ENCODE measurements at places on chromosomes 4 and X.

DNA sequence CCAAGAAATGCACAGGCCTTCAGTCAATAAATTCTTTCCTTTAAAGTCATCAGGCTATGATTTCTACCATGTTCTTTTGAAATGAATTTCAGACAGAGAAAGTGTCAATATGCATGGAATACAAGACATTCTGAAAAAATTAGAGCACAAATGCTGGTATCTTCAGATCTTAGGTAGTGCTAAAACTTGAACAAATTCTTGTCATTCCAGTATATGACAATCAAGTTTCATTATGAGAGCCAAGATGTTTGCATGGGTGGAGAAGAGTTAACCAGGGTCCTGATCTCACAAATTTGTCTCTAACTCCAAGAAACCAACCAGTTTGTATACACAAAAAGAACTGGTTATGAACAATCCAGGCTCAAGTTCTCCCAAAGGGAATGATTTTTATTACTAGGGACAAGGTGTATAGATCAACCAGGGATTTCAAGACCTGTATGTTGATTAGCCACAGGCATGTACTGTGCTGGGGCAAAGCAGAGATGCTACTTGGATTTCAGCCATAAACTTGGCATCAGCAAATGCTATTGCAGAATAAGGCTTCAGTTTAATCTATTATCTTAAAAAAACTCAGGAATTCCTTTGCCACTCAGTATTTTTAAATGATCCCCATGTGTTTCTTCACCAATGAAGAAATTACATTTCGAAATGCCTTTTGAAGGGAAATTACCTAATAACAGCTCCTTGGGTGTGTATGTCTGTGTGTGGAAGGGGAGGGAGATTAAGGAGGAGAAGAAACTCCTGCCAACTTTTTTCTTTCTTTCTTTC is 69.7 kb downstream of the FANCB start:
- no peak for DNase-seq

DNA sequence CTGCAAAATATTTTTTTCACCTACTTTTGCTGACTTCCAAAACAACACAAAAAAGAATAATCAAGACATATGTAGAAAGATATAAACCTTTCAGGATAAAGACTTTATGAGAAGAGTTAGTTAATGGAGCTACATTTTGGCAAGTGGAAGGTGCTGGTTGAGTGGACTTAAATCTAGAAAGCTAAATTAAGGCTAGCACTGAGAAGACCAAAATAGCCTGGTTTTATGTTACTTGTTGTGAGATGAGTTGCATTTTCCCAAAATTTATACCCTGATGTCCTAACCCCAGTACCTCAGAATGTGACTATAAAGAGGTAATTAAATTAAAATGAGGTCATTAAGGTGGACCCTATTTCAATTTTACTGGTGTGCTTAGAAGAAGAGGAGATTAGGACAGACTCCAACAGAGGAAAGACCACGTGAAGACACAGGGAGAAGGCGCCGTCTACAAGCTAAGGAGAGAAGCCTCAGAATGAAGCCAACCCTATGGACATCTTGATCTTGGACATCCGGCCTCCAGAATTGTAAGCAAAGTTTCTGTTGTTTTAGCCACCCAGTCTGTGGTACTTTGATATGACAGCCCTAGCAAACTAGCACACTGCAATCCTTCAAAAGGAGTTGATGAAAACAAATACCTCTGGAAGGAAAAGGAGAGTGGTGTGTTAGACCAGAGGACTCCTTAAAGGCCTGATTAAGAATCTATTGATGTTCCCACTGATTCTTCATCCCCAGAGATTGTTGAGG is 67.4 kb downstream of the FGFBP1 start:
- no peak for DNase-seq

DNA sequence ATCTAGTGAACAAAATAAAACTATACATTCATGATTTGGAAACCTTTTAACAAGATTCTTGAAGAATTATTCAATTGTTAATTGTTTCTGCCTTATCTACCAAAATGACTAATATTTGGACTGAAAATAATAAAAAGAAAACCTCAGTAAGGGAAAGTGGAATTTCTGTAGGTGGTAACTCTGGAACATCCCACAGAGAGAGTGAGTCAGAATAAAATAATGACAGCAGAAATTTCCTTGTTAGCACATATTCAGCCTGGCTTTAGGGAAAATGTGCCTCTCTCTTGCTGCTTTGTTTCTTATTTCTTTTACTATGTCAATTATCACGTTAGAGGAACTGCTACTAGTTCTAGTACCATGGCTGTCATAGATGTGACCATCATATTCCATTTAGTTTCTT is 421.5 kb upstream of the GNPDA2 start:
- DNase-seq: no peak

- no peak for DNase-seq
Observed at GRCh38 chr4:165415910-165416309, 37.1 kb downstream of the CPE start.

DNA sequence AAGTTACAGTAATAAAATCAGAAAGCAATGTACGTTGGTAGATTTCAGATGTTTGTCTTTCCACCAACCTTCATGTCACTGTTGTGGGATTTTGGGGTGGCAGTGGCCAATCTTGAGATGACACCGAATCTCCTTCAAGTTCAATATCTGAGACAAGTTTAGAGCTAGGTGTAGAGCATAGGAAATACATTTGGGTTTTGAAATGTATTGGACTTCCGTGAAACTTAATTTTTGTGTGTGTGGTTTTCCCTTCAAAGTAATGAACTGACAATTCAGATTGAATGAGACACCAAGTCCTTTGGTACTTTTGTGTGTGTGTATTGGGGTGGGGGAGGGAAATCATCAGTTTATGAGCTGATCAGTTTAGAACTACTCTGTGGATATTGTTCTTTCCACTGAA is 1.8 kb downstream of the WDR44 start:
- no peak for DNase-seq

DNA sequence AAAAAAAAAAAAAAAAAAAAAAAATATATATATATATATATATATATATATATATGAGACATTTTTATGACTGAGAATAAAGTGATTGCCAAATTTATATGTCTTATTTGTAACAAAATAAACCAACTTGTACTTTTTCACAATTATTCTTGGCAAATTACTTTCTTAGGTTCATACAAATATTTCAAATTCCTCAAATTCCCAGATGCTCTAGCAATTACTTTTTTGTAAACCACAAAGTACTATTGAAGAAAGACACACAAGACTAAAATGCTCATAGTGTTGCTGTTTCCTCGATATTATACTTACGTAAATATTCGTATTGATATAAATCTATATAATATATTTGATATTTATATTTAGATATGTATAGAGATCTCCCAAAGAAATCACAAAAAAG is 390.0 kb downstream of the FAT4 start:
- no peak for DNase-seq

- no peak for DNase-seq
Observed at GRCh38 chrX:40117715-40118285, 20.0 kb upstream of the BCOR start.

- DNase-seq: no peak
Observed at GRCh38 chr4:11606078-11606477, 177.4 kb upstream of the HS3ST1 start.

DNA sequence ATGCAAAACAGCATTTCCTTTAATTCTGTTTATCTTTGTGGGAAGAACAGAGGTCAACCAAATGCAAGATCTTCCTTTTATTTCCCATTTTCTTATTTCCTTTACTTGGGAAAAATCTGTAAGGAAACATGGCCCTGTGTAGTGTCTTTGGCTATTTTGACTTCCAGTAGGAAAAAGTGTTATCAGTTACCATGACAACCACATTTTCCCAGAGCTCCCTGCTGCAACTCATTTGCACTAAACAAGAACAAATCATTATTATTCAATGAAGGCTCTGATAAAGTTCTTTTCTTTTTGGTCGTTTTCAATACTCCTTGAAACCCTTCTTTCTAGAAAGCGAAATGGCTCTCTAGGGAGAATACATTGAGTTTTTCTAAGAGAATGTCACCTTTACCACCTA is 117.2 kb upstream of the DDX53 start:
- DNase-seq: no peak

DNA sequence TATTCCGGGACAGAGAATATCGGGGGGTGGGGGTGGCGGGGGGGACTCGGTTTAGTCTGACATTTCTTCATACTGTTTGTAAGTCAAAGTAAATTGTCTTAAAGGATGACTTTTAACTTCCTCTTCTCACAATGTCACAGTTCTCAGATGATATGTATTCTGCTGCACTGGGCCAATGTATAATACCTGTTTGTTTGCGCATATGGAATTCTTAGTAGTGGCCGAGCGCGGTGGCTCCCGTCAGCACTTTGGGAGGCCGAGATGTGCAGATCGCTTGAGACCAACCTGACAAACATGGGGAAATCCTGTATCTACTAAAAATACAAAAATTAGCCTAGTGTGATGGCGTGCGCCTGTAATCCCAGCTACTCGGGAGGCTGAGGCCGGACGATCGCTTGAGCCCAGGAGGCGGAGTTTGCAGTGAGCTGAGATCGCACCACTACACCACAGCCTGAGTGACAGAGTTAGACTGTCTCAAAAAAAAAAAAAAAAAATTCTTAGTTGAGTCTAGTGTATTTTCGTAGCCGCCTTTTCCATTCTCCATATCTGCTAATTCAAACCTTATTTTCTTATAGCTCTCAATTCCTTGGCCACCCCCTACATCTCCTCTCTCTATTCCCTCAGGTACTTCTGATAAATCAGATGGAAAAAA is 851 bp downstream of the POLR2B start:
- DNase-seq: no peak
